Suppressor macrophage (primary cell): ENCODE measurements at places on chromosomes 2 and 18.

GRCh38 chr2:178213991-178214390, 19.7 kb downstream of the OSBPL6 start:
- DNase-seq = no peak

GRCh38 chr2:236627193-236627592, 57.6 kb downstream of the ACKR3 start:
- DNase-seq = no peak

- peak; percentile 23 for DNase-seq
These were observed 206.1 kb downstream of the FAM210A start for GRCh38 chr18:13520306-13520705.

DNA sequence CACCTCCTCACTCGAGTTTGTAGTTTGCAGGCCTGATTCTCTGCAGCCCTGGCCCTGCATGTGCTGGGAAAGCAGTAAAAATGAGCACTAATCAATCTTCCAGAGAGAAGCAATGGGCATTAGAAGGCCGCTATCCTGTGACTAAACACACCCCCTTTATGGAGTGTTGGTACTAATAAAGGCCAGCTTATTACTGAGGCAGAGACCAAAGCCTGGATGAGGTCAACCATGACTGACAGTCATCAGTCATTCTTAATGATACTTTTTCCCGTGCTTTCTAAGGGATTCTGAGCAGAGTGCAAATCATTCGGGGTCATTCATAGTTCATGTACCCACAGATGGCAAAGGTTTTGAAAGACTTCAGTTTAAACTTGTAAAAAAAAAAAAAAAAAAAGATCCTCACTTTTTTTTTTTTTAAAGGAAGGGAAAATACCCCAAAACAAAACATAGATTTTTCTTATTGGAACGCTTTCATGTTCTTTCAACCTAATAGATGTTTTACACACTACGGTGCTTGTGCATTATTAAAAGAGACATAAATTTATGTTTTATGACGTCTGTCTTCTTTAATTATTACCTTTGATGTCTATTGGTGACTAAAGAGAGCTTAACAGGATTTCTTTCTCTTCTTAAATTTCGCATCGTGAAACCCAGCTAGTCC, 13.2 kb downstream of the TSHZ1 start:
- no peak for DNase-seq

DNA sequence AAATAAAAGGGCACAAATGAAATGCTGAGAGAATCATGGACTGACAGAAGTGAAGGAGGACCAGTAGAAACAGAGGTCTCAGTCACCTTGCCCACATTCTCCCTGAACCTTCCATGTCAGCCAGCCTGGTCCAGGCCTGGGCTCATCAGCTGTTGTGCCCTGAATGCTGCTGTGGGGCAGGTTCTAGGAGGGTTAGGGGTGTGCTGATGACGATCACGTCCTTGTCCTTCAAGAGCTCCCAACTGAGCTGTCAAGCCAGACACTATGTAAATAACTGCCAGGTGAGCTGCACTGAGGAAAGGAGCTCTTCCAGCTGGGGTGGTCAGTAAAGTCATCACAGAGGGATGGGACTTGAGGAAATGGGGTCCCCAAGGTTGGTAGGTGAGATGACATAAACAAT, 156.5 kb downstream of the SMAD2 start:
- no peak for DNase-seq

- no peak for DNase-seq
These were observed 1392.4 kb upstream of the SLC39A10 start for GRCh38 chr2:194264586-194264985.

GRCh38 chr18:58578835-58579560, 49.9 kb downstream of the ALPK2 start:
- no peak for DNase-seq

- peak; percentile 74 for DNase-seq
These were observed 103.0 kb downstream of the FAM210A start for GRCh38 chr18:13623348-13623747.

DNA sequence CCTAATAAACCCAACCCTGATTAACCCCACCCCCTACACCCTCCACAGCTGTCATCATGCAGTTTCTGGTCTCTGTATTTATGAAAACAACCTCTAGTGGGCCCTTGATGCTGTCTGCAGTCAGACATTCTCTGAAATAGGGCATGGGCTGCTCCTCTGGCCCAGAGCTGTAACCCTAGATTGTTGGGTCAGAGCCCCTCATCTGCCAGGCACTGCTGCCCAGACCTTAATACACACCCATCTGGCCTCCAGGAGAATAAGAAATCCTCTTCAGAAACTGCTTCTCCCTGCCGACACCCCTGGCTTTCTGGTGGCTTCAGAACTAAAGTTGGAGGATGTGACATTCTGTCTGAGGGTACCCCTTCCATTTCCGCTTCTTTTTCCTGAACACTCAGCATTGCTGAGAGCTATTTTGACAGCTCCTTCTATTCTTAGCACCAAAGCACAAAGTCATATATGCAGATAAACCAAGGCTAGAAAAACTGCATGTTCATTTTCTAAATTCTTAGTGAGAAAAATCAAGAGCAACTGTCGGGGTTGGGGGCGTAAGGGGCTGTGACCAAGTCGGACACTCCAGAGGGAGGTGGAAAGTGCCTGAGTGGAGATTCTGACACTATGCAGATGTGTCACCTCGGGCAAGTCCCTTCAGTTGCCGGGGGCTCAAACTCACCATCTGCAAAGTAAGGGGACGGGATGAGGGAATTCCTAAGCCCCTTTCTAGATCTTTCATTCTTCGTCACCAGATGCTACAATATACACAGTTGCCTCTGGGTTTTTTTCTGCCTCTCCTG, 28.7 kb downstream of the SRSF7 start:
- no peak for DNase-seq

DNA sequence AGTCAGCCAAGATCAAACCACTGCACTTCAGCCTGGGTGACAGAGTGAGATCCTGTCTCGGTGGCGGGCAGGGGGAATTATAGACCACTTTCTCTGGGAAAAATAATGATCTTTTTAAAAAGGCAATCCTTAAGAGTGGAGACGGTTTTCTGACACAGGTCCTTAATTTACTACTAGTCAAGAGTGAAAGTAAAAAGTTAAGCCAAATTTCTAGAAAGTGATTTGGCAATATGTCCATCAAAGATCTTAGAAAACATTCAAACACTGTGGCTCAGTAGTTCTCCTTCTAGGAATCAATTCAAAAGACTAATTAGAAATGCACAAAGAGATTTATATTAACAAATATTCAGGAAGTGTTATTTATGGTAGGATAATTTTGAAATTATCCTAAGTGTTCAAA, 148.5 kb upstream of the DNMT3A start:
- DNase-seq = no peak

- no peak for DNase-seq
These were observed 23.5 kb downstream of the LRRTM1 start for GRCh38 chr2:80281049-80281448.

- peak; percentile 13 for DNase-seq
These were observed 213.7 kb upstream of the FOSL2 start for GRCh38 chr2:28178946-28179345.

DNA sequence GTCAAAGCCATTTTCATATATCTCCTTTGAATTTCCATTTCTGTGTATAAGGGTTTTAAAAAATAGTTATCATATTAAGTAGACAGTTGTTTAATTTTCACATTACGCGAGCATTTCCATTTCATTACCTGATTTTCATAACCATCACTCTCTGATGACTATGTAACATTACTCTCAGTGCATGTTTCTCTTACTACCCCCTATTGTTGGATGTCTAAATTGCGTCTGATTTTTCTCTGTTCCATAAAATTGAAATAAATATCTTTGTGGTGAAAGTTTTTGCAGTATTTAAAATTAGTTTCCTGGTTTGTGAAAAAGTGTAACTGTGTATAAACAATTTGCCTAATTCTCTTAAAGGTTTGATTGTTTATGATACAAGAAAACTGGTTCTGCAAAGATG, 123.8 kb downstream of the MYO1B start:
- no peak for DNase-seq

- no peak for DNase-seq
These were observed 13.6 kb downstream of the ANKRD29 start for GRCh38 chr18:23648940-23649607.

- no peak for DNase-seq
These were observed 263.7 kb downstream of the ETAA1 start for GRCh38 chr2:67660871-67661270.

- no peak for DNase-seq
These were observed 12.1 kb downstream of the METTL4 start for GRCh38 chr18:2559249-2559648.

- no peak for DNase-seq
These were observed 53.8 kb downstream of the GRB14 start for GRCh38 chr2:164567335-164567989.

DNA sequence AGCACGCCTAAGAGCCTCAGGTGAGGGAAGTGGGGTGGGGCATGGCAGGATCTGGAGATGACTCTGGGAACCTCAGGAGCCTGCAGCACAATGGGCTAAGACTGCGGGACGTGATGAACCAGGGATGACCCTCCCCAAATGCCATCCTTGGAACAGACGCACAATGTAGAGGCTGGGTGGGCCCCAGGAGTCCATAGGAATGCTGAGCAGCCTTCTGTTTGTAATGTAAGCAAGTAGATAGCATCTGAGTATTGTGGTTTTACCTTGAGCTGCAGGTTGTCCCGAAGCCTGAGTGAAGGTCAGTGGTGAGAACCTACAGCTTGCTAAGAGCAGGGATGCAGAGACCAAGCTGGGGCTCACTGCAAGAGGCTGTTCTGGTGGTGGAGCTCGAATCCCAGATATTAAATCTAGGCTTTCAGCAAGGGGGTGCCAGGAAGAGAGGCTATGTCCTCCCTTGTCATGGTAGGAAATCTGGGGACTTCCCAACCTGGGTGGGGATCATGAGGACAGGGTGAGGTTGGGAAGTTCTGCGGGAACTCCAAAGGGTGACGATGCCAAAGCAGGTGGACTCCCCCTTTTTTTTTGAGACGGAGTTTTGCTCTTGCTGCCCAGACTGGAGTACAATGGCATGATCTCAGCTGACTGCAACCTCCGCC, 5.8 kb downstream of the SCTR start:
- DNase-seq = no peak

- no peak for DNase-seq
These were observed 143.1 kb upstream of the L3MBTL4 start for GRCh38 chr18:6557770-6558248.

DNA sequence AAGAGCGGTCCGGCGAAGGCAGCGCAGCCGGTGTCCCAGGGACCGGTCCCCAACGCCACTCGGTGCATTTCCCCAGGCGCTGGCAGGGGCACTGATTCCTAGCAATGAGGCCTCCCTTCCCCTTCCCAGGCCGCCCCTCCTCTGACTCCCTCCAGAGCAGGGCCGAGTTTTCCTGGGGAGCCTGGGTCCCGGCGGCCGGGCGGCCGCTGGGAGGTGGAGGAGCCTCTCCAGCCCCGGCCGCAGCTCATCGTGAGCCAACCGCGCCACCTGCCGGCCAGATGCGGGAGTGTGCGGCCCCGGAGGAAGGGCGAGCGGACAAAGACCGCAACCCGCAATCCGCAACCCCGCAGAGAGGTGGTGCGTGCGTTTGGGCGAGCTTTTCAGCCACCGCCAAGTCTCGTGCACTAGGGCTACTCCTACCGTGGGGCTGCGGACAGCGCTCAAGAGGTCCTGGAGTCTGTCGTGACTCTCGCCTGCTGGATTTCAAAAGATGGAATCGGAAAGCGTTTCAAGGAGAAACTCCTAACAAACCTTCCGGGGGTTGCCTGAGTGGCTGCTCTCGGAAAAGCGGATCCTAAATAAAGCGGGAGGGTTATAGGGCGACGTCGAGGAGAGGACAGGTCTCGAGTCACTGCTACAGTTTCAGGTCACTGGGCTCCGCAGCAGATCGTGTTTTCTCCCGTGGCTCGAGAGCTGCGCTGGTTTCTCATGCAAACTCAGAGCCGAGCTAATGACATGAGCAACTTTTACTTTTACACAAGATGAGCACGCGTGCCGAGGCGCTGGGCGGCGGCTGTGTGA, 1.5 kb upstream of the EPHA4 start:
- peak; percentile 87 for DNase-seq

DNA sequence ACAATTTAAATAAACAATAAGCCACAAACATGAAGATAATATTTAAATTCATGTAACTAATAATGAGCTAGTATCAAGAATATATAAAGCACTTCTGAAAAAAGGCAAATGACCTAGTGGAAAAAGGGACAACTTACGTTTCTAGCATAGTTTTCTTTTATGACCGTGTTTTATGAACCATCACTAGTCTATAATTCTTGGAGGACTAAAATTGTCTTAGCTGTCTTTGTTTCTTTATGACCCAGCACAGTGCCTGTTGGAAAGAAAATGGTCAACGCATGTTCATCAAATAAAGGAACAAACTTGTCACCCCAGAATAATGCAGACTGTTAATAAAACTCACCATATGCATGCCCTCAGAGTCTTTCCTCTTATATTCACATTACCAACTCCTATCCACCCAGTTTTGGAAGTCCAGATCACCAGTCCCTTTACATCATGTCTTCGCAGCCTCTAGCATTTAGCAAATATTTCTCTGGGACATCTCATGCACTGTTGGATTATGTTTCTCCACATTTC, 57.4 kb upstream of the GRB14 start:
- DNase-seq = no peak

DNA sequence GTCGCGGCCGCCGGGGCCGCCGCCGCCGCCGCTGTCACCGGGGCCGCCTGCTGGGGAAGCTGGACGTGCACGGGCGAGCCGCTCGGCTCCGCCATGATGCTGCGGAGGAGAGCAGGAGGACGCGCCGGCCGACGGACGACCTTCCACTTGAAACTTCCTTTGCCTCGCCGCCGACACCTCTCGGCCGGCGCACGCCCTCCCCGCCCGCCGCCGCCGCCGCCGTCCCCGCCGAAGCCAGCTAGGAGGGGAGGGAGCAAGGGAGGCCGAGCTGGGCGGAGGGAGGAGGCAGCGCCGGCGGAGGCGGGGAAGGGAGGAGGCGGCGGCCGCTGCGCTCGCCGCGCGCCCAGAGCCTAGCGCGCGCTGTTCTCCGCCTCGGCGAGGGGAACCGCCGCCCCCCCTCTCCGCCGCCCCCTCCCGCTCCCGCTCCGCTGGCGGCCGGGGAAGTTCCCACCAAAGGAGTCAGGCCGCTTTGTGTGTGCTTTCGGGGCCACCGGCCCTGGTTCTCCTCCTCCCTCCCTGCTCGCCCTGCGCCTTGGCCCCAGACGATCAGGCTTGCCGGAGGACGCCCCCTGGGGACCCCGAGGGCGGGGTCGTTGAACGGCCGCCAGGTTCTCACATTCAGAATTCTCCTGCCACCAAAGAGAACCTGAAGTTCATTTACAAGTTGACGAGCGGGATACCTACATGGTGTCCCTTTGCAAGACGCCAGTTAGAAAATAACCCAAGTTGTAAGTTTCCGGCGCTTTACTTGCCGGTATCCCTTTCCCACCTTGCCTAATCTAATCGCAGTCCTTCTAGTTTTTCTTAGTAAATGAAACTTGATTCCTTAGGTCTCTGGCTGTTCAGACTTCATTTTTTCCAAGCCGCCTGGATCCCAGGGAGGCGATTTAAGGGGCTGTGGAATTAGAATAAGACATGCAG, at the start of gene STK39:
Gene STK39, minus strand, starts transcription at position 255 of the 921 bp plus-strand sequence. Its CDS starts 160 bp downstream, at position 95.
- DNase-seq = peak; percentile 87

GRCh38 chr18:63074981-63075404, 244.6 kb downstream of the BCL2 start:
- DNase-seq = peak; percentile 76

- DNase-seq = peak; percentile 82
These were observed 73.3 kb upstream of the KLF7 start for GRCh38 chr2:207238831-207239701.
